Calu3 (cell line): ENCODE measurements at places on chromosomes 7 and 10. TPM values are rescaled to one million over a fixed set of nuclear protein-coding genes. Genes with fewer than 3 reads are reported as not detected.

Gene INHBA
- total RNA-seq = 44.5 and 68.9 TPM in 2 replicates

Gene OR2A5
- not detected in 2 replicates for total RNA-seq

Gene VWDE
- total RNA-seq = 20.2 and 21.3 TPM in 2 replicates

DNA sequence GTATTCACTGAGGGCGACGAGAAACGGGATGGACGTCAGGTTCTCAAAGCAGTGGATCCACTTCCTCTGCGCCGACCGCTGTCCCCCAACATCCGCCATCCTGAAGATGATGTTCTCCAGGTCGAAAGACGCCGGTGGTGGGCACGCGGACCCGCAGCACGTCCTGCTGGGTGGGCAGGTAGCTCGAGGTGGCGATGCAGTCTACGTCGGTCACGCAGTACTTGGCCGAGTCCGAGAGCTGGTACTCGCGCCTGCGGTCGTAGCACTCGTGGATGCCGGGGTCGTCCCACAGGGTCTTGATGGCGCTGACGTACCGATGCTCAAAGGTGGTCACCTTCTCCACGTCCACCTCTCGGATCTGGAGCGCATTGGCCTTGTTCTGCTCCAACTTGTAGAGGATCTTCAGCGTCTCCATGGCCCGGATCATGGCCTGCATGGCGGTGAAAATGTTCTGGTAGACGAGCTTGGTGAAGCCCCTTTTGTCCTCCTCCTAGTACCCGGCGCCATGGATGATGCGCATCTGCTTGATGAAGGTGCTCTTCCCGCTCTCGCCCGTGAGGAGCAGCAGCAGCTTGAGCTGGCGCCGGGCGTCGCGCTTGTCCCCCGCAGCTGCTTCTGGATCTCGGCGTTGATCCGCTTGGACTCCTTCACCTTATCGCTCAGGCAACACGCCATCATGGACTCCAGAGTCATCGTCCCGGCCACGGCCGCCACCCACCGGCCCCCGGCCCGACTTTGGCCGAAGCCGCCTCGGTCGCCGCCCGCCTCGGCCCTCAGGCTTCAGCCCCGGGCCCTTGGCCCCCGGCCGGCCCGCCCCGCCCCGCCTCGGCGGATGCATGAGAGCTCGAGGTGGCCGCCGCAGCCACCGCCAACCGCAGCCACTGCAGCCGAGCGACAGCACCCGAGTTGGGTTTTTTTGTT lies 122.9 kb upstream of the KCTD7 start:
- H3K4me3 ChIP-seq = peak overlapping the region; percentile 26
- no peaks in the 10 kb centered on the region for H3K36me3 ChIP-seq

GRCh38 chr7:159078911-159079270 lies 65.8 kb downstream of the VIPR2 start:
- H3K27ac ChIP-seq = no peak overlapping the region
- DNase-seq = no peak
- no peaks in the 10 kb centered on the region for H3K36me3 ChIP-seq
- no peak overlapping the region for H3K4me3 ChIP-seq

- peak; percentile 25 for DNase-seq
- H3K27ac ChIP-seq = peak overlapping the region; percentile 10
- no peak overlapping the region for H3K4me3 ChIP-seq
- no peaks in the 10 kb centered on the region for H3K27me3 ChIP-seq
- H3K36me3 ChIP-seq = peaks cover 16% of the 10 kb centered on the region
- peaks cover 27% of the 10 kb centered on the region for H3K4me1 ChIP-seq
These were observed 57.8 kb downstream of the MICU1 start for GRCh38 chr10:72567889-72568640.

DNA sequence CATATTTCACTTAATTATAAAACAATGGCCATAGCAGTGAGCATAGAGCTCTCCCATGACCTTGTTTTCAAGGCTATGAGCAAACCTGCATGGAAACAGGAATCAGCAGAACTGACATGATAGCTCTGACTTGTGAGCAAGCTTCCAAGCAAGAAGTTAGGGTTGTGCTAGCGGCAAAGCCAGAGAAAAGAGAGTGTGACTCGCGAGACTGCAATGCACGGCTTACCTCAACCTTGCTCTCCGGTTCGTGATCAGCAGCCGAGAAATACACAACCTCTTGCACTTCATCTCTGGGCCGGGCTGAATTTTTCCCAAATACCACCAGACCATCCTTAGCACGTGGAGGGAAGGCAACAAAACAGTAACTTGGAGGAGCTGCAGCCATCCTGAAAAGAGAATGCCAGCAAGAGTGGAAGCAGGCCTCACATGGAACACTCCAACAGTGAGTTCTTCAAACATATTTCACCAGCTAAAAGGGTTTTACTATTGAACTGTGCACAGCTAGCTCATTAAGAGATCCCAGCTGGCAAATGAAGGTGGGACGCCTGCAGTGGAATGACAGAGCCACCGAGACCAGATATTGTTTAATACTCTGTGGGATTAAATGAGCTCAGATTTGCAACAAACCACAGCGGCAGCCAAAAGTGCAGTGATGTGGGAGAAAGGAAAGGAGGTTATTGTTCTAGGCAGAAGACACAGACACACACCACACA lies 20.8 kb downstream of the SCRN1 start:
- no peak for DNase-seq
- H3K4me3 ChIP-seq = no peak overlapping the region
- no peaks in the 10 kb centered on the region for H3K27me3 ChIP-seq
- no peak overlapping the region for H3K27ac ChIP-seq
- peaks cover 22% of the 10 kb centered on the region for H3K4me1 ChIP-seq
- peaks cover 20% of the 10 kb centered on the region for H3K36me3 ChIP-seq

DNA sequence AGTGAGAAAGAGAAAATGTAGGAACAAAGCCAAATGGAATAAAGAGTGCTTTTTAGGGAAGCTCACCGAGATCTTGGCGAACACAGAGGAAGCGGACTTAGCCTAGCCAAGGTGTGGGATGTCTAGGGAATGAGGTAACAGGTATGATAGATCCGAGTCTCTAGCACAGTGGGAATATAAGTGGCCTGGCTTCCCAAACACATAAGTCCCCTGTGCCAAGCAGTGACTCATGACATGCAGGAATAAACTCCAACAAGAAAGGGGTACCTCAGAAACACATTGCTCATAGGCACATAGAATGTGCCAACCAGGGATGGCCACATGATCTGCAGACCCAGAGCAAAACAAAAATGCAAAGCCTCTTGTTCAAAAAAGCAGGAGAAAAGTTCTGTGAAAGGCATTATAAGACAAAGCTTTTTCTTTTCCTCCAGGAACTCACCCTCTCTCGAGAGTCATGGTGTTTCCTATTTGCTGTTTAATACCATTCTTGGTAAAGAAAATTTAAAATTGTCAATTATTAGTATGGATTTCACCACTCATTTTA lies 542.5 kb downstream of the GATA3 start:
- peak overlapping the region; percentile 37 for H3K27ac ChIP-seq
- no peak overlapping the region for H3K4me3 ChIP-seq
- peaks cover 12% of the 10 kb centered on the region for H3K4me1 ChIP-seq
- H3K27me3 ChIP-seq = no peaks in the 10 kb centered on the region
- DNase-seq = no peak
- H3K36me3 ChIP-seq = no peaks in the 10 kb centered on the region

DNA sequence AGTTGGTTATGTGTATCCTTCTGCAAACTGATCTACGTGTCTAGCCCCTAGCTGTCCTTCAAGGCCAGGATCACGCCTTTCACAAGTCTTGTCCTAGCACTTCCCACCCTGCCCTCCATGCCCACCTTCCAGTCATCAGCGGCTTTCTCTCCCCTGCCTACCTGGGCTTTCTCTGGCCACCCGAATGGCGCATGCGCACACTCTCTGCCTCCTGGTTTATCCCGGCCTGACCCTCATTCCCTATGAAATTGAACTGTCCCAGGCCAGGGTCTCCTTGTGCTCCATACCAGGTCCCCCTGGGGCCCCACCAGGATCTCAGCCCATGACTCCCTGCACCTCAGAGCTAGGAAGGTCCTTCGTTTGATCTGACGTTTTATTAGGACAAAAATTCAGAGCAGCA lies 31.6 kb upstream of the CTBP2 start:
- H3K27ac ChIP-seq = no peak overlapping the region
- no peak for DNase-seq
- peaks cover 25% of the 10 kb centered on the region for H3K27me3 ChIP-seq
- H3K4me1 ChIP-seq = no peaks in the 10 kb centered on the region

GRCh38 chr10:48536156-48536500 lies 68.7 kb downstream of the ARHGAP22 start:
- no peak for DNase-seq
- H3K27me3 ChIP-seq = peaks cover 31% of the 10 kb centered on the region
- no peak overlapping the region for H3K27ac ChIP-seq
- no peaks in the 10 kb centered on the region for H3K36me3 ChIP-seq
